ENCODE measurements at places on chromosomes 16 and 17. TPM values are rescaled to one million over a fixed set of nuclear protein-coding genes. Genes with fewer than 3 reads are reported as not detected.

DNA sequence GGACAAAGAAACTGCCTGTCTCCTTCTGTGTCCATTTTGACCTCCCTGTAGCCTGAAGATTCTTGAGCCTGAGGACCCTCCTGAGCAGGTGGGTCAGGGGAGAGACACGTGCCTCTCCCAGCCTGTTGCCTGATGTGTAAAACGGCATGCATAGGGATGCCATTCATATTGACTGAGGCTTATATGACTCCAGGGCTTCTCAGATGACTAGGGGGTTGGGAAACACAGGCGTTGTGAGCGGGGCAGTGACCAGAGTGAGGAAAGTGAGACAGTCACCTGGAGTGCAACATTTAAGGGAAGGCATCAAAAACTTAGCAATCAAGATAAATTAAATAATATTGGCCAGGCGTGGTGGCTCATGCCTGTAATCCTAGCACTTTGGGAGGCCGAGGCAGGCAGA lies 5.1 kb upstream of the SLC16A5 start:
- no peaks in the 10 kb centered on the region for H3K36me3 ChIP-seq
- H3K4me3 ChIP-seq: no peak overlapping the region
- H3K4me1 ChIP-seq: peaks cover 13% of the 10 kb centered on the region
- H3K27ac ChIP-seq: no peak overlapping the region
- H3K27me3 ChIP-seq: peaks cover 4% of the 10 kb centered on the region

GRCh38 chr16:65833171-65833871 lies 533.2 kb upstream of the CDH5 start:
- no peak overlapping the region for H3K4me3 ChIP-seq
- DNase-seq: no peak
- no peaks in the 10 kb centered on the region for H3K36me3 ChIP-seq
- peaks cover 7% of the 10 kb centered on the region for H3K27me3 ChIP-seq
- peaks cover 8% of the 10 kb centered on the region for H3K4me1 ChIP-seq

The CDRT15 gene
- total RNA-seq: not detected

The HOXB3 gene
- 32.1 TPM for total RNA-seq

DNA sequence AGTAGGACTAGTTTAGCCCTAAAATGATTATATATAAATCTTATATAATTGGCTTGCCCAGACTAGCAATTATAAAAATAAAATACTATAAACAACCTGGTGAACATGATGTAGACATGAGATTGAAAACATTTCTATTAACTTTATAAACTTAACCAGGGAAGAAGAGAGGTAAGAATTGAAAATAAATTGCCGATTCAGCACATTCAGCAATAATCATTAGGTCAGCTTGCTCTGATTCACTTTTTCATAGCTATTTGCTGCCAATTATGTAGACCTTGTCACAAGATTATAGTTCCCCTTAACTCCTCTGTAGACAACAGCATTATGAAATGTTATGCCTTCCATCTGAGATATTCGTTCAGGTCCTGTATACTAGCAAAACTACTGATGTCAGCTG lies 199.3 kb upstream of the CA10 start:
- H3K4me1 ChIP-seq: no peaks in the 10 kb centered on the region
- no peak overlapping the region for H3K4me3 ChIP-seq
- no peaks in the 10 kb centered on the region for H3K36me3 ChIP-seq
- H3K27me3 ChIP-seq: no peaks in the 10 kb centered on the region
- H3K27ac ChIP-seq: no peak overlapping the region
- DNase-seq: no peak

The SLFN11 gene
- total RNA-seq: 2.1 TPM

The PLA2G10 gene
- 2.2 TPM for total RNA-seq

- no peaks in the 10 kb centered on the region for H3K4me1 ChIP-seq
- H3K27ac ChIP-seq: no peak overlapping the region
- peaks cover 3% of the 10 kb centered on the region for H3K36me3 ChIP-seq
Observed at GRCh38 chr17:40092581-40092980, 7.8 kb downstream of the NR1D1 start.

DNA sequence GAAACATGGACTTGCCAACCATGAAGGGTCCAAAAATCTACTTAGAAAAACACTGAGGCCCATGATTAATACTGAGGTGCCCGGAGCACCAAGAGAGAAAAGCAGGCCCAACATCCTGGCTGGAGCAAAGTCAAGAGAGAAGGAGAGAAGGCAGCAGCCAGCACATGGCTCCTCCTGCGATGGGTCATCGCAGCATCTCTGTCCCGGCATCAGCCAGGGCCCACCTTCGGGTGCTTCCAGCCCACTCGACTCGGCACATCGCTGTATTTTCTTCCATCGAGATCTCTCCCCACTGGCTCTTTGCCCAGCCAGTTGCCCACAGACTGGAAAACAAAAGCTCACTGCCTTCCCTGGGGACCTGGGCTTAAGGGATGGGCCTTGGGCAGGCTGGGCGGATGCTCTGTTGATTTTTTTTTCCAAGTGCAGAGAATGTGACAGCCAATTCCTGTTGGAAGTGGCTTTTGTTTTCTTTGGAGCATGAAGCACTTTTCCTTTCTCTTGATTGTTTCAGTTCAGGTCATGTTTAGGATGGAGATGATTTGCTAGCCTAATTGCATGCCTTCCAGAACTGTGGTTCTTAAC lies 58.1 kb downstream of the CYB5B start:
- H3K36me3 ChIP-seq: no peaks in the 10 kb centered on the region
- H3K4me1 ChIP-seq: peaks cover 11% of the 10 kb centered on the region
- no peak for DNase-seq

- peaks cover 29% of the 10 kb centered on the region for H3K27me3 ChIP-seq
- no peak for DNase-seq
- H3K27ac ChIP-seq: no peak overlapping the region
- no peaks in the 10 kb centered on the region for H3K36me3 ChIP-seq
- H3K4me1 ChIP-seq: peaks cover 26% of the 10 kb centered on the region
- no peak overlapping the region for H3K4me3 ChIP-seq
Observed at GRCh38 chr17:51742571-51742970, 415.9 kb downstream of the CA10 start.

The NME2 gene
- total RNA-seq: 318 TPM

The RPGRIP1L gene
- total RNA-seq: 21.3 TPM

DNA sequence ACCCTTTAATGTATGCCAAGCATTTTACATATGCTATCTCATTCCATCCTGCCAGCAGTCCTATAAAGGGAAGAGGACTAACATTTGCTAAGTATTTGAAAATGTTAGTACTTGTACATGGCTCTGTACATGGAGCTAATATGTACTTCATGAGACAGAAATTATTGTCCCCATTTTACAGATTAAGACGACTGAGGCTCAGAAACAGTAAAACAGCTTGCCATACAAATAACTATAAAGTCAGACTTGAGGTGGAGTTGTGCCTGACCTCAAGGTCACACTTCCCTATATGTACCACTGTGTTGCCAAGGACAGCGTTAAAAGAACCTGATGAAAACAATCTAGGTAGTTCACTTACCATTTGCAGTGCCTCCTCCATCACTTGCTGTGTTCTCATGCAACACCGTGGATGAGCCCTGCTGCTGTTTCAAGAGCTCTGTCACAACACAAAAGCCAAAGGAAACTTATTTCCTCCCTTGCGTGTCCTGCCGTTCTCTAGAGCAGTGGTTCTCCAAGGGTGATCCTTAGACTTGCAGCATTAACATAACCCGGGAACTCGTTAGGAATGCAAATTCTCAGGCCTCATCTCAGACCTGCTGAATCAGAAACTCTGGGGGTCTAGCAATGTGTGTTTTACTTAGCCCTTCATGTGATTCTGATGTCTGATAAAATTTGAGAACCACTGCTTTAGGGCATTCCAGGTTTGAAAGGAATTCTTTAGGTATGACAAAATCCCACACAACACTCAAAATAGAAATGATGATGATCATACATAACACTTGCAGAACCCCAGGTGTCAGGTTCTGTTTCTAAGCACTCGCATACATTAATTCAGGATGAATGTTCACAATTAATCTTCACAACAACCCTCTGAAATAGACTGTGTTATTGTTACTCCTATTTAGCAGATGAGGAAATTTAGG lies 51.2 kb upstream of the MTMR4 start:
- no peak for DNase-seq
- H3K4me1 ChIP-seq: no peaks in the 10 kb centered on the region
- no peaks in the 10 kb centered on the region for H3K36me3 ChIP-seq
- no peaks in the 10 kb centered on the region for H3K27me3 ChIP-seq
- H3K4me3 ChIP-seq: no peak overlapping the region

GRCh38 chr17:56322991-56323390 lies 169.7 kb downstream of the ANKFN1 start:
- H3K36me3 ChIP-seq: no peaks in the 10 kb centered on the region
- no peak overlapping the region for H3K4me3 ChIP-seq
- H3K27me3 ChIP-seq: peaks cover 40% of the 10 kb centered on the region
- no peak overlapping the region for H3K27ac ChIP-seq
- peaks cover 2% of the 10 kb centered on the region for H3K4me1 ChIP-seq

DNA sequence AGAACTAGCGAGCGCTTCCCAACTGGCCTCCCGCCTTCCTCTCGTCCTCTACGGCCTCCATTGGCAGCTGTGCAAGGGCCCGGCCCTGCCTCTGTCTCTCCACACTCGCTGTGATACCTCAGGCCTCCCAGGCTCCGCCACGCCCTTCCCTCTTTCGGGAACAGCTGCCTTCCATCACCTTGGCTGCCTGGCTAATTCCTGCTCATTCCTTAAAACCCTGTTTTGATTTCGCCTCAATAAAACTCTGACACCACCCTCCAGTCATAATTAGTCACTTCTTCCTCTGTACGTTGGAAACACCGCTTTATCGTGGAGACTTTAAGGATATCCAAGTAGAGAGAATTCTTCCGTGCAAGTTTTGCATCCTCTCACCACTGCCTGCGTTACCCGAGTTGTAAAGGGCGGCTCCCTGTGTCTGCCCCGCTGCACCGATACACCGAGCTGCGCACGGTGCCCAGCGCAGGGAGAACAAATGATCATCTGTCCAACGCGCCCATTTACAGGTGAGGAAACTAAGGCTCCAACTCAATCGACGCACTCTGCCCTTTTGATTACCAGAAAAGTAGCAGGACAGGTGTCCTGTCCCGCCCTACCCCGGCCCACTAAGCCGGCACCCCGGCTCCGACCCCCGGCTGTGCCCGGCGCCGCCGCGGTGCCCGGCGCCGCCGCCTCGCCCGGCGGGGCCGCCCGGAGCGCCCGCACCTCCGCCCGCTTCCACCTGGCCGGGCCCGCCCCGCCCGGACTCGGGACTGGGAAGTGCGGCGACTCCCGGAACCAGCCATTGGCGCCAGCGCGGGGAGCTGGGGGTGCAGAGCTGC lies 139.7 kb downstream of the SEC14L1 start:
- H3K27me3 ChIP-seq: peaks cover 25% of the 10 kb centered on the region
- H3K4me1 ChIP-seq: peaks cover 22% of the 10 kb centered on the region
- peak overlapping the region; percentile 71 for H3K4me3 ChIP-seq
- no peak for DNase-seq
- peak overlapping the region; percentile 96 for H3K27ac ChIP-seq
- H3K36me3 ChIP-seq: no peaks in the 10 kb centered on the region

DNA sequence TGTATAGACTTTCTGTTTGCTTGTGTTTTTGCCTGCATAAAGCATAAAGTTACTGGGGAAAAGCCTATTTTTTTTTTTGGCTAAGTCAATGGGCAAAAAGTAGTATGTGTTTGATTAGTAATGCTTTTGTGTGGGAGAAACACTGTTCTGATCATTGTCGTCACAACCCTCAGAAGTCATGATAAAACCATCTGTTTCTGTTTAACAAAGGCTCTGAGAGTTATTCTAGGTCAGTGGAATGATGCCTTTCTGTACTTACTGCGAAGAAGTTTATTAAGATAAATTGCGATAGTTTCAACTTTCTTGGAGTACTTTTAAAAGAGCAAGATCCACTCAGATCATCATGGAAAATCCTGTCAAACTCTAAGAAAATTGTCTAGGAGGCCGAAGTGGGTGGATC lies 80.9 kb downstream of the PRKCA start:
- no peak overlapping the region for H3K4me3 ChIP-seq
- H3K27ac ChIP-seq: no peak overlapping the region
- no peaks in the 10 kb centered on the region for H3K36me3 ChIP-seq

DNA sequence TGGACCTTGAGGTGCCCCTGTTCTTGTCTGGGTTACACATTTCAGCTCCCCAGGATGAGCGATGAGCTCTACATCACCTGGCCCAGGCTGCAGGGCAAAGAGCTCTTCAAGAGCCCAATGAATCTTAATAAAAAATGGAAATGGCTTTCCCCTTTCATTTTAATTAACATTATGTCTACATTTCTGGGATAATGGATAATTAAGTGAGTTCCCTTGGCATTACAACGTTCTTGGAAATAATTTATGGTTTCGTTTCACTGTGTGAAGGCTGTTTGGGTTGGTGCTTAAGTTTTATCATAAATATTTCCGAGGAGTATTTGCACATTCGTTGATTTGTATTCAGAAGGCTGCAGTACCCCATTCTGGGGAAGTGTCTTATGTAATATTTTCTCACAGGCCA lies 678.3 kb upstream of the EEF2KMT start:
- H3K4me3 ChIP-seq: no peak overlapping the region
- no peak overlapping the region for H3K27ac ChIP-seq
- no peak for DNase-seq
- H3K4me1 ChIP-seq: peaks cover 8% of the 10 kb centered on the region
- H3K27me3 ChIP-seq: peaks cover 5% of the 10 kb centered on the region

DNA sequence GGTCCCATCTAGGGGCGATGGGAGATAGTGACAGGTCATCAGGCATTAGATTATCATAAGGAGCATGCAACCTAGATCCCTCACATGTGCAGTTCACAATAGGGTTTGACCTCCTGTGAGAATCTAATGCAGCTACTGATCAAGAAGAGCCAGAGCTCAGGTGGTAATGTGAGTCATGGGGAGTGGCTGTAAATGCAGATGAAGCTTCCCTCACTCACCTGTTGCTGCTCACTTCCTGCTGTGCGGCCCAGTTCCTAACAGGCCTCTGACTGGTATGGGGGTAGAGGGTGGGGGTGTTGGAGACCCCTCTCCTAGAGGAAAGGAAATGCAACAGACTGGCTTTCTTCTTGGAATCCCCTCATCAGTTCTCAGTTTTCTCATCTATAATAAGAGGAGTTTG lies 131.4 kb downstream of the CA10 start:
- H3K36me3 ChIP-seq: no peaks in the 10 kb centered on the region
- DNase-seq: no peak
- no peak overlapping the region for H3K27ac ChIP-seq
- no peak overlapping the region for H3K4me3 ChIP-seq
- no peaks in the 10 kb centered on the region for H3K27me3 ChIP-seq

DNA sequence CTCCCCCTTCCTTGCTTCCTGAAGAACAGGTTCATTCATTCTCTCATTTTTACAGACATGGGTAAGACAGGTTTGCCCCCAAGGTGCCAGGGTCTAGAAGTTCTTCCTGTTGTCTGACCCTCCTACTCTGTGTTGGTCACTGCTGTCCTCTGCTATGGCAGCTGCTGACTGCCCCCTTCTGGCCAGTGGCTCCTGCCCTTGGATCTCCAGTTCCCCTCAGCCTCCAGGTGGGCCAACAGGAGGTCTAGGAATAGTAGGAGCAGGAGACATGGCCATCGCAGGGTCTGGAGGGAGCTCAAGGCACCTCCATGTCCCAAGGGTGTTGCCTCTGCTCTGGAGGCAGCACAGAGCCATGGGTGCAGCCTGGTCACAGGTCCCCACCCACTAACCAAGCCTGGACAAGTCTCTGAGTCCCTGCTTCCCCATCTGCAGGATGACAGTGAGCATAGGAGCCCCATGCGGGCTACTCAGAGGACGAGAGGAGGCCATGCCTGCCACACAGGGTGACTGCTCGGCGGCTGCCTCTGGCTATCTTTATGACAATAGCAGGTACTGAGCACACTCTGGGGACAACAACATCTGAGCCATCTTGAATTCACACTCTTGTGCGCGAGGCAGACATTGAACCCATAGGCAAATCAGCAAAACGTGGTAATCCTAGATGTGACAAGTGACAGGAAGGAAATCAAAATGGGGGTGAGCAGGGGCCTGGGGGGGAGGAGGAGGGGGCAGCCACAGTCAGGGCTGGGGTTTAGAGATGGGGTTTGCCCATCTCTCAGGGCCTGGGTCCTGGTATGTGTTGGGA lies 27.0 kb upstream of the NXPH3 start:
- no peaks in the 10 kb centered on the region for H3K36me3 ChIP-seq
- no peaks in the 10 kb centered on the region for H3K4me1 ChIP-seq
- no peak overlapping the region for H3K27ac ChIP-seq
- DNase-seq: no peak

The ADORA2B gene
- total RNA-seq: 0.67 TPM
